ENCODE measurements at places on chromosomes 6 and 20.

DNA sequence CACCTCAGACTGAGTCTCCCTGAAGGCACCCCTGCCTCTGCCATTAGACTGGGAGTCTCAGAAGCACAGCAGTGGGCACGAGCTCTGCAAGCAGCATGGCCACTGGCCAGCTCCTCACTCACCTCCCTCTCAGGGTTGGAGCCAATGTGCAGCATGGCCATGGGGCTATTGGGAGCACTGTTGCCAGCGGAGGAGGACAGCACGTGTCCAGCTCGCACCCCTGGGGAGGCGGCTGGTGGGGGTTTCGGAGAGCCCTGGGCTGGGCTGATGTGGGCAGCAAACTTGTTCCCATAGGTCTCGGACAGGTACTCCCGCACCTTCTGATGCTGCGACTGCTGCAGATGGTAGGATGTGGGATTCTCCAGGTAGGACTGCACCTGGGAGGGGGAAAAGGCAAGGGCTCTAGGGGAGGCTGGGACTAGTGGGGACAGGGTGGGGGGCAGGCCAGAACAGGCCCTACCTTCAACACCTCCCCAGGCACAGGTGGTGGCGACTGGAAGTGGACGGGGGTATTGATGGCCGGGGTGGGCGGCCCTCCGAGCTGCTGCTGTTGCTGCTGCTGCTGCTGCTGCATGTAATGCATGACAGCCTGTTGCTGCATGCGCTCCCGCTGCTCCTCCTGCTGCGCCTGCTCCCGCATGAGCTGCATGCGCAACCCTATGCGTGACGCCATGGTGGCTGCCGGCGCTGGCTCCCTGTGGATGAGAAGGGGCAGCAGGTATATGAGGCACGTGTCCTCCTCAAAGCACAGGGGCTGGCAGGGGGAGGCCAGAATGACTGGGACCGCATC, 44.7 kb downstream of the TFEB start:
- DNase-seq = no peak

DNA sequence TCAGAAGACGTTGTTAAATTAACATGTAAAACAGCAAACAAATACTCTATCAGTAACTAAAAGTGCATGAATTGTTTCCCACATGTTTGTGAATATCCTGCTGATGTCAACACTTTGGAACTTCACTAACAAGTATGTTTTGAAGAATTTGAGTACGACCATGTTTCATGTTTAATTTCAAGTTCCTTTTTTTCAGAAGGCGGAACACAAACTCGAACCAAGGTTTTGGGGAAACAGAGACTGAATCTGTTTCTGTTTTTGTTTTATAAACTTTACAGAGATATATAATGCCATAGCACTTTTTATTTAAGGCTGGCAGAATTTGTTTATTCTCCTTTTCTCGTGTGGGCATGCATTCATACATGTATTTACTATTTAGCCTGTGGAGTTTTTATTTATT, 509.3 kb upstream of the CITED2 start:
- DNase-seq = no peak

DNA sequence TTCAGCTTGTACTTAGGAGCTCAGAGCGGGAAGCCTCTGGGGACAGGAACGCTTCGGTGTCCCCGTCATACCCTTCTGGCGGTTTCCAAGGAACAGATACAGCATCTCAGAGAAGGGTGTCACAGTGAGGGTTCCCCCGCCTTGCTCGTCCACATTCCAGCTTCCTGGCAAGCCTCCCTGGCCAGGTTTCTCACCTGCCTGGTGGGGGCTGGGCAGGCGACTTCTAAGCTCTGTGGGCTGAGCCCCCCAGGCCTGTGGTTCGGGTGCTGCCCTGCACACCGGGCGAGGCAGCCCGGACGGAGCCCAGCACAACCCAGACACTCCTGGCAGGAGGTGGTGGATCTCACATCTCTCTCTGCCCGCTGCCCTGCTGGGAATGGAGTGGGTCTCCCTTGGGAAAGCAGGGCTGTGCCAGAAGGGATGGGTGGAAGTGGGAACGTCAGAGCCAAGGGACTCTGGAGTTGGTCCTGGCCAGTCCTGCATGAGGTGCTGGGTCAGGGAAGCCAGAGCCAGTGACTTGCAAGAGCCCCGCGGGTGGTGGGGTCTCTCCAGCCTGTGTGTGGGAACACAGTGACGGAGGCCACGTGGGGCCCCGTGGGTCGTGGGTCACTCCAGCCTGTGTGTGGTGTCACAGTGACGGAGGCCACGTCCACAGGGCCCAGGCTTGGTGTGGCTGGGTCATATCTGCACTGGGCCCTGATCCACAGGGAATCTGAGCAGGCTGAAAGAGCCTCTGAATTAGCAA, 47.7 kb upstream of the SMOC2 start:
- DNase-seq = no peak

DNA sequence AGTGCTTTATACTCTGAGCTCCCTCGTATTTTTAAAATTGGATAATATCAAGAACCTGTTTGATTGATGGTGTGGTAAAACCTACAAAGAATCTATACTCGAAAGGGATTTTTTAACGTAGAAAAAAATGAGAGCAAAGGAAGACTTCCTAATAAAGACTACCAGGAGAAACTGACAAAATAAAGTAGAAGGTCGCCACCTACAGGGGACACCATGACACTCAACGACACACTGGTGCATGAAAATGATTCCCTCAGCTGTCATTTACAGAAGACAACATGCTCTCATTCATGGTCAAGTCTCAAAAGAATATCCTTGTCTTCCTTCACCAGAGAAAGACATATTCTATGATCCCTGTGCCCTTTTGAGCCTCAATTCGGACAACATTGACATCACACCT, 10.1 kb upstream of the NHSL1 start:
- DNase-seq = no peak

DNA sequence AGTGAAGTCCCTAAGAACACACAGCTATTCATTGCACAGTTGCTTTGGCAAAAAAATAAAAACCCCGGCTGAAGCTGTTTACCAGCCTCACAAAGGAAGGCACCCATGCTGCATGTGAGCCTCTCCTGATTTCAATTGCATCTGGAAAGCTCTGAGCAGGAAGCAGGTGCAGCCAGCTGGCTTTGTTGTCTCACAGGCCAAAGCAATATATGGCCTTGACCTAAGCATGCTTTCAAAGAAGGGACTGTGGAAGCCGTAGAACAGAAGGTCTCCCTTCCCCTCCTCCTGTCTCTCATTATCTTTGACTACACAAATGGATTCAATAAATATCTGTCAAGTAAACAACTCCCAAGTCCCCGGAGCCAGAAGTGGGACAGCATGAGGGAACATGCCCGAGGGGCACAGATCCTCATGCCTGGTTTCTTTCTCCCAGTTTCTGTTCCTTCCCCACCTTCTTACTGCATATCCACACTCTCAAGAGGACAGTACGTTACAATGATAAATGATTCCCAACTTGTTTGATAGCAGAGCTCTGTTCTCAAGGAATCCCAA, 57.2 kb upstream of the PCSK2 start:
- no peak for DNase-seq

DNA sequence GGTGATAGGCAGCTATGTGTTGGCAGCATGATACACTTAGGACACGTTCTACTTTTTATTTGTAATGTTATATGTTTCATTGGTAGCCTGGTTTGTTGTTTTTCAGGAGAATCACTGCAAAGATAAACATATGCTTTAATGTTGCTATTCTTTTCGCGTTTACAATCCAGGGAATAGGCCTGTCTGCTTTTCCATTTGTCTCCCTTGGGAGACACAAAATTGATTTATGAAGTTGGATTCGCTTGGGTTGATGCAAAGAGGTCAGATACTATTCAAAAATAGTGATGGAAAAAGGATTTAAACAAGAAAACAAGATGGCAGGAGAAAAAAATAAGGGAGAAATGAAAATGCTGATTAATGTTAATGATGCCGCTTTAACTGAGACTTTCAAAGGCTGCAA, 179.5 kb upstream of the SOX4 start:
- no peak for DNase-seq

- DNase-seq = no peak
Measured at GRCh38 chr6:84568971-84569370, 195.4 kb downstream of the TBX18 start.

- DNase-seq = no peak
Measured at GRCh38 chr20:407953-408842, at the start of gene RBCK1. Gene RBCK1 (plus strand): TSS chr20:408299. CDS start chr20:408758, 459 bp downstream.

DNA sequence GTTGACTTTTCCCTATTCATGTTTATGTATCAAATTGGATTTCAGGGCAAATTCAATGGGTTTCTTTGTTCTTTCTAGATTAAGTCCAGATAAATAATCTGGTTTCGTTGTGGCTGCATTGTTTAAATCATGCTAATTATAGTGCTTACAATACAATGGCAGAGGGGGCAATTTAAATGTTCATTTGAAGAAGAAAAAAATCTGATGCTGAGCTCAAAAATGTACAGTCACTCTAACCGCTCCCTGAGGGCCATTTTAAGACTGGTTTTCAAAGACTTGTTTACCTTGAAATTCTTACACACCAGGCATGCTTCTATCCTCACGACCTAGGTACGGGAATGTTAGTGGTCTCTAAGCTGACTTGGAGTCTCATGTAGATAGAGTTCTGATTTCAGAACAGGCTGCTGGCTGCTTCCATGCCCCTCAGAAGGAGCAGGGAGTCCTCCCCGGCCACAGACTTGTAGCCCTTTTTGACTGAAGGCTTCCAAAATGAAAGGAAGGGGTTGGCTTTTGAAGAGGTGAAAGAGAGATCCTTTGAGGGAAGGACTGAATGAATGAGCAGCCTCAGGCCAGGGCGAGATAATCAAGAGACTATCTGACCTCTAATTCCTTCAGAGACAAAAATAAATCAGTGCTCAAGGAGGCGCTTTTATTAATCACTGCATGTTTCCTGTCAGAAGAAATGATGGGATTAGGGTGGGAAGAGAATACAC, 86.1 kb upstream of the ZNF217 start:
- no peak for DNase-seq

DNA sequence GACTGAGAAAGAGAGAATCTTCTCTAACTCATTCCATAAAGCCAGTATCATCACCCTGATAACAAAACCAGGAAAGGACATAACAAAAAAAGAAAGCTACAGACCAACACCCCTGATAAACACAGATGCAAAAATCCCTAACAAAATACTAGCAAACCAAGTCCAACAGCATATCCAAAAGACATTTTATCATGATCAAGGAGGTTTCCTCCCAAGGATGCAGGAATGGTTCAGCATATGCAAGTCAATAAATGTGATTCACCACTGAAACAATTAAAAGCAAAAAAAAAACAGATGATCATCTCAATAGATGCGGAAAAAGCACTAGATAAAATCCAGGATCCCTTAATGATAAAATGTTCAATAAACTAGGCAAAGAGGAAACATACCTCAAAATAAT, 24.5 kb upstream of the ALDH8A1 start:
- no peak for DNase-seq

DNA sequence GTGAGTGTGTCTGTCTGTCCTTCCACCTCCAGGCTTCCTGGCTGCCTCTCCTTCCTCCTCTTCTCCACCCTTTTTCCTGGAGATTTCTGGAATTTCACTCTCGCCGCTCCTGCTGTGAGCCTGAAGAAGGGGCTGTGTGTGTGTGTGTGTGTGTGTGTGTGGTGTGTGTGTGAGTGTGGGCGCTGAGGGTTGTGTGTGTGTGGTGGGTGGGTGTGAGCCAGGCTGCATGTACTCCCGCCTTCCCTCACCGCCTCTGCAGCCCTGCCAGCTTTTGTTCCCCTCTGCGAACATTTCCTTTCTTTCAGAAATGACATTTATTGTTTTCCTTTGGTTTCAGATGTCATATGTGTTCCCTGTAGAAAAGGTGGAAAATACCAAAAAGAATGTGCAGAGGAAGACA, 76.0 kb downstream of the SRC start:
- no peak for DNase-seq

- DNase-seq = no peak
Measured at GRCh38 chr6:39037707-39038106, 10.9 kb upstream of the GLP1R start.

- DNase-seq = no peak
Measured at GRCh38 chr6:129793447-129793846, 67.7 kb downstream of the TMEM244 start.

GRCh38 chr6:101401792-101402621, 8.5 kb downstream of the GRIK2 start:
- DNase-seq = no peak

GRCh38 chr20:10498200-10498599, 63.1 kb downstream of the SLX4IP start:
- DNase-seq = no peak

GRCh38 chr6:148349466-148349865, 6.8 kb downstream of the SASH1 start:
- no peak for DNase-seq

GRCh38 chr6:33856655-33857054, 52.9 kb upstream of the MLN start:
- no peak for DNase-seq

DNA sequence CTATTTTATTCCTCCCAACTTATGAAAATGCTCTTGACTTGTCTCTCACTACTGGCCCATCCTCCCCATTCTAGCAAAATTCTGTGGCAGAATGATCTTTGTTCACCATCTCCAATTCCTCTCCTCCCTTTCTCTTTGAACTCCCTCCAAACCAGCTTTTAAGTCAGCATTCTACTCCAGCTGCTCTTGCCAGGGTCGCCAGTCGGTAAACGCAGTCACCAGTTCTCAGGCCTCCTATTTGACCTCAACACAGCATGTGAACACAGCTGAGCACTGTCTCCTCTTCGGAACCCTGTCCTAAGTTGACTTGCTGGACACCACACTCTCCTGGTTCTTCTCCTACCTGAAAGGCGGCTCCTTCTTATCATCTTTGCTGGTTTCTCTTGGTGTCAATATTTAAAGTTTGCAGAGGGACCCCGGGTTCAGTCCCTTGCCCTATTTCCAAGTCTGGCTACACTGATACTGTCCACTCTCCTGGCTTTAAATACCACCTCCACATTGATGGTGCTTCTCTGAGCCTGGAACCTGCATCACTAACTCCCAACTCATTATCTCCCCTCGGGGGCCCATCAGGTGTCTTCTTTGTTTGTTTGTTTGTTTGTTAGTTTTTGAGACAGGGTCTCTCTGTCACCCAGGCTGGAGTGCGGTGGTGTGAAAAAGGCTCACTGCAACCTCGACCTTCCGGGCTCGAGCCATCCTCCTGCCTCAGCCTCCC, 27.4 kb downstream of the GDAP1L1 start:
- no peak for DNase-seq

GRCh38 chr6:90086517-90086916, 192.2 kb downstream of the GJA10 start:
- no peak for DNase-seq

- no peak for DNase-seq
Measured at GRCh38 chr20:63702036-63702665, 5.6 kb downstream of the ARFRP1 start.

- no peak for DNase-seq
Measured at GRCh38 chr6:68497927-68498326, 137.2 kb upstream of the ADGRB3 start.

GRCh38 chr6:451847-452246, 60.3 kb downstream of the IRF4 start:
- no peak for DNase-seq

All from cortex of kidney (tissue), 1 donor.